ENCODE measurements at places on chromosomes 11 and 22. TPM values are rescaled to one million over a fixed set of nuclear protein-coding genes. Genes with fewer than 3 reads are reported as not detected.

The MYRF gene
- total RNA-seq = 0.16 TPM

The LDHAL6A gene
- total RNA-seq = not detected

The ACTN3 gene
- not detected for total RNA-seq

The PGA4 gene
- total RNA-seq = not detected

The COMMD9 gene
- total RNA-seq = 39.8 TPM

The TP53I11 gene
- total RNA-seq = 14.8 TPM

The OR10S1 gene
- 0.37 TPM for total RNA-seq

The SPTBN2 gene
- total RNA-seq = 46.9 TPM

The USH1C gene
- not detected for total RNA-seq

The MN1 gene
- total RNA-seq = 3.9 TPM
